ENCODE measurements at places on chromosomes 2 and 18.

- peak; percentile 56 for DNase-seq
These were observed 10.6 kb downstream of the CFLAR start for GRCh38 chr2:201126308-201127151.

DNA sequence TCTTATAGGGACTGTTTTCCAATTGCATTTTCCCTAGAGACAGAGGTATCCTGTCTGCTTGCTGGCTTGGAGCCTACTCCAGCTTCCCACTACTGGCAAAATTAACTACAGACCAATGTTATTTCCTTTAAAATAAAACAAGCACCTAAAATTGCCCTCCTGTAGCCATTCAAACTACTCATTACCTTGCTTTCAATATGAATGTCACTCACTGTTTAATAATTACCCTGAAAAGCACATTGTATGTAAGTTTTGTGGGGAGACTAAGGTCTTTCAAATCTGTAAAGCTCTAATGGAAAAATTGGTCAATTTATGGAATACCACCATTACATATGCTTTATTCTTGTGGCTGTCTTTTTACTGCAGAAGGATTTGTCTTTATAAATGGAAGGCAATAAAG lies 87.3 kb downstream of the DOCK10 start:
- DNase-seq = no peak

- DNase-seq = no peak
These were observed 105.2 kb downstream of the CCDC85A start for GRCh38 chr2:56288838-56289580.

GRCh38 chr18:63046375-63046774 lies 273.2 kb downstream of the BCL2 start:
- DNase-seq = no peak

- peak; percentile 45 for DNase-seq
These were observed 218.8 kb downstream of the BCL11A start for GRCh38 chr2:60334610-60335009.

DNA sequence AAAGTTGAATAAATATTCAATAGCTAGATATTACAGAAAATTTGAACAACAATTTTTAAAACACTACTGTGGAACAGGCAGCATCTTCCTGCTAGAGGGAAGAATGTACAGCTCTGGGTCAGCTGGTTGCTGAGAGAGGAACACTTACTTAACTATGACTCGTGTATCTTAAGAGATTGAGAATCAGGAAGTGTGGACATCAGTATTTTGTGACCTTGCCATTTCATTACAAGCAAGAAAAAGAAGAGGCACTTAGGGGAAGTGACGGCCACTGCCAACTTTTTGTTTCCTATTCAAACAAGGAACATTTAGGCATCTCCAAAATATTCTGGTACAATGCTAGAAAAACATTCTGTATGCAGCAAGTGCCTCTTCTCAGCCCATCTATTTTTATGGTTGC lies 45.9 kb downstream of the ITPRID2 start:
- peak; percentile 51 for DNase-seq

- DNase-seq = peak; percentile 98
These were observed 4.6 kb upstream of the ARID5A start for GRCh38 chr2:96531872-96532505.

GRCh38 chr2:98063291-98063854 lies 23.6 kb upstream of the VWA3B start:
- peak; percentile 10 for DNase-seq

DNA sequence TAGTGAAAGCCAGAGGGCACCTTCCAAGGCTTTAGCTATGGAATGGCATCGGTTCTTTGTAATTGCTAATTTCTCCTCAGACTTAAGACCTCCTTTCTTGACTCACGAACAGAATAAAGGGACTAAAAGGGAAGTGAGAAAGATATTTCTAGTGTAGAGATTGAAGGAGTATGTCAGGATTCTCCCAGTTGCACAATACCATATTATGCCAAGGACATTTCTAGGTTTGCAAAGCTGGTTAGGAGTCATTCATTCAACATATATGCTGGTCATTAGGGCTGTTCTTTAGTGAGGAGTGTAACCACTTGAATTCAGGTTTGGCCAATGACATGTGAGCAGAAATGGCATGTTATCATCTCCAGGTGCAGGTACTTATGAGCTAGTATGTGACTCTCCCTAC lies 7.4 kb downstream of the REEP1 start:
- DNase-seq = no peak

- no peak for DNase-seq
These were observed 635.1 kb downstream of the IRS1 start for GRCh38 chr2:226164512-226164911.

DNA sequence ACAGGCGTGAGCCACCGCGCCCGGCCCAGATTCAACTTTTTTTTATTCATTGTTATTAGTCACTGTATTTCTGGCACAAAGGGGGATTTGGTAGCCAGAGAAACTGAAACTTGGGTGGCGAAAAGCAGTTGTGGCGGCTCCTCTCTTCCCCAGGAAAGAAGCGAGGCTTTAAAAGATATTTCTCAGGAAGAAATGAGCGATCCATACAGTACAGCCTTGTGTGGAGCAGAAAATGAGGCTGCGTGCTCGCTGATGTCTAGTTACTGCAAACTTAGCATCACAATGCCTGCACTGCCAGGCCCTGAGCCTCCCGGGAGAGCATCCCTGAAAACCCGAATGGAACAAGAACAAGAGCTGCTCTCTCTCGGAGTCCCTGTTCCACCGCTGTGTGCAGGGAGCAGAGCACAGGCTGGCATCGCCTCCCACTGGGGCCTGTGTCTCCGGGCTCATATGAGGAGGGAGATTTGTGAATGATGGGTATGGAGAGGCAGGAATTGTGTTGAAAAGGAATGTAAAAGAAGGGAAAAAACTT lies 234.0 kb downstream of the ZNF516 start:
- no peak for DNase-seq

DNA sequence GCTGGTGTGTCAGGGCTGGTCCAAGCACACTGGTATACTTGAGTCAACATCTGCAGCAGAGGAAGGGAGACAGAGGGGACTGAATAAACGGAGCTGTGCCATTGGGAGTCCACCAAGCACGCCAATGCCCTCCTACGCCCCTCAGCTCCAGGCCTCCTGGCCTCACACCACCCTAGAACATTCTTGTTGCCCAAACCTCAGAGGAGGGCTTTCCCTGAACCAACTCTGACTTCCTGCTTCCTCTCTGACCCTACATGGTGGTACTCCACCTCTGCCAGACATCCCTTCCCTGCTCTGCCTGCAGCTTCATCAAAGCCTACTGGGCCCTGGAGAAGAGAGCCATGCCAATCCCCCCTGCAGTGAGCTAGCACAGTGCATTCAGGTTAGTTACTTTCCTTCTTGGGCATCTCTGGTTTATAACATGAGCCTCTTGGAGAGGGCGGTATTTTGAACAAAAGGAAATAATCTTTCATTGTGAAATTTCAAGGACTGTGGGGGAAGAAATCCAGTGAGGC lies 54.4 kb downstream of the ZBTB7C start:
- no peak for DNase-seq

GRCh38 chr2:179344970-179345369 lies 80.3 kb upstream of the SESTD1 start:
- no peak for DNase-seq

- DNase-seq = no peak
These were observed 1.3 kb downstream of the ATP8B1 start for GRCh38 chr18:57801761-57802212.

DNA sequence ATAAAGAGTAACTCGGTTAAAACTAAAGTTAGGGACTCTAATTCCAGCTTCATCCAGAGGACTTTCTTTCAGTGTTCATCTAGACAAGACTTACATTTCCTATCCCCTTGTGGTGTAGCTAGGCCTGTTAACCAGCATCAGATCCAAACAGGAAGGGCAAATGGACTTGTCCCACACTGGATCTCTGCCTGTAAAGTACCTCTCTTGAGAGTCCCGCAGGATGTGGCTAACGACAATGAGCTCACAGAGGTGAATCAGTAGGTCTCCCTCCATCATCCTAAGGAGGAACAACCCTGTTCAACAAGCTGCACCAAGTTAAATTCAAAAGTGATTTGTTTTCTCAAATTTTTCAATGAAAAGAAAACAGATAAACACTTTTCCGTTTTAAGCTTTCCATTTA lies 412.3 kb upstream of the RGPD4 start:
- no peak for DNase-seq

- DNase-seq = no peak
These were observed 10.0 kb upstream of the ASAP2 start for GRCh38 chr2:9196637-9197036.

- no peak for DNase-seq
These were observed 9.6 kb downstream of the DCDC2C start for GRCh38 chr2:3712831-3713503.

- no peak for DNase-seq
These were observed 111.2 kb downstream of the FMNL2 start for GRCh38 chr2:152446213-152446612.

- DNase-seq = no peak
These were observed 25.9 kb downstream of the MRO start for GRCh38 chr18:50793641-50794565.

- DNase-seq = no peak
These were observed 282.7 kb downstream of the PARD3B start for GRCh38 chr2:204827701-204828590.

- peak; percentile 1 for DNase-seq
These were observed 1438.1 kb downstream of the DPP10 start for GRCh38 chr2:115880558-115880957.

- no peak for DNase-seq
These were observed 47.8 kb downstream of the TMEM17 start for GRCh38 chr2:62458206-62458641.

DNA sequence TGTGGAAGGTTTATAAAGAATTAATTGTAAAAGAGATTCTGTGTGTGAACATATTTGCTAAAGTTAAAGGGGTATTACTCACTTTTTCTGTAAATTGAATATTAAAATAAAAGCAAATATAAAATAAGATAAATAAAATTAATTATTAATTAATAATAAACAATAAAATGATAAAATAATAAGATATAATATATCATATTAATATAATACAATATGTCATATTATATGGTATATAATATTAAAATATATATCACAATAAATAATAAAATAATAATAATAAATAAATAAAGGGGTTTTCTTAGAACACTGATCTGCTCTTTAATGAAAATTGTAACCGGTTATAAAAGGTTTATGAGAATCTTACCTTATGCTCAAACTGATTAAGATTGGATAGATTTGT lies 29.8 kb downstream of the TMEM200C start:
- DNase-seq = no peak

GRCh38 chr2:151718247-151718646 lies 16.0 kb downstream of the NEB start:
- DNase-seq = no peak

- DNase-seq = no peak
These were observed 31.1 kb downstream of the DSG4 start for GRCh38 chr18:31407649-31408048.

- no peak for DNase-seq
These were observed 97.8 kb upstream of the PXDN start for GRCh38 chr2:1841903-1842791.

DNA sequence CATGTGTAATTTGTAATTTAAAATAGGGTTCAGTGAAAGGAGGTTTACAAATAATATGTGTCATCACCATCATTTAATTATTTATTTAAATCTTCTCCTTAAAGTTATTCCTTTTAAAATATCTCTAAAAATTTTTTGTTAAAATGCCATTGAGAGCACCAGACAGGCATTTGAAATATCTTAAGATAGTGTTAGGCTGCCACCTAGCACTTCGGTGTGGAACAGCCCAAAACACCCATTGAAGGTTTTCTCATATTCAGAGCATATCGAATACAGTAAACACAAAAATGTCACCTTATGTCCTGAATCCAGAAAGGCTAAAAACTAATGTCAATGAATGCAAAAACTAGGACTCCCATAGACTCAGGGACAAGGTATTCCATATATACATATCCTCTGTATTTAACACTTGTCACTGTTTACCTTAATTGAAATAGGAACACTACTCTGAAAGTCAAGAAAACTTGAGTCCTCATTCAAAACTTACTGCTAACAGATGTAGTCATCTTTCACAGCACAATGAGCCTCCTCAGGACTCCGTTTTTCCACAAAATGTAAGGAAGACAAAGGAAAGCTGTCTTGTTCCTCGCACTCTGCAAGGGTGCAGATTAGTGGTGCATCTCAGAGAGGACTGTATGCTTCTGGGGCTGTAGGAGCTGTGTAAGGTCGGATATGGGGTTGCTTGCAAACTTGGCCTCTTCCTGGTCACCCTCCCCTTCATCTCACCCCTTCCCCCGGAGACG lies 329.5 kb downstream of the PAX3 start:
- DNase-seq = peak; percentile 53

- no peak for DNase-seq
These were observed 52.5 kb downstream of the CDH2 start for GRCh38 chr18:28124131-28125029.

- DNase-seq = no peak
These were observed 23.2 kb downstream of the MC2R start for GRCh38 chr18:13892098-13892497.

GRCh38 chr2:218960309-218961165 lies 1.1 kb downstream of the CDK5R2 start:
- DNase-seq = no peak

- DNase-seq = no peak
These were observed 61.1 kb downstream of the XRCC5 start for GRCh38 chr2:216170076-216170763.

- peak; percentile 48 for DNase-seq
These were observed 71.0 kb downstream of the ARL4C start for GRCh38 chr2:234425639-234426603.

GRCh38 chr18:37476182-37476581 lies 89.4 kb downstream of the CELF4 start:
- peak; percentile 64 for DNase-seq

- DNase-seq = no peak
These were observed 94.4 kb upstream of the SIX2 start for GRCh38 chr2:45103351-45104345.

Measured in hematopoietic multipotent progenitor cell treated with erythropoietin and hydrocortisone succinate and interleukin-3 and kit ligand, for 6 days (in vitro differentiated cells).